ENCODE measurements at places on chromosomes 1 and 21.

- DNase-seq, result no peak
Measured at GRCh38 chr1:89832496-89833127, 11.8 kb downstream of the LRRC8D start.

GRCh38 chr1:231774719-231775335 is 148.2 kb downstream of the DISC1 start:
- DNase-seq, result no peak

- no peak for DNase-seq
Measured at GRCh38 chr1:233865902-233866301, 38.6 kb upstream of the SLC35F3 start.

DNA sequence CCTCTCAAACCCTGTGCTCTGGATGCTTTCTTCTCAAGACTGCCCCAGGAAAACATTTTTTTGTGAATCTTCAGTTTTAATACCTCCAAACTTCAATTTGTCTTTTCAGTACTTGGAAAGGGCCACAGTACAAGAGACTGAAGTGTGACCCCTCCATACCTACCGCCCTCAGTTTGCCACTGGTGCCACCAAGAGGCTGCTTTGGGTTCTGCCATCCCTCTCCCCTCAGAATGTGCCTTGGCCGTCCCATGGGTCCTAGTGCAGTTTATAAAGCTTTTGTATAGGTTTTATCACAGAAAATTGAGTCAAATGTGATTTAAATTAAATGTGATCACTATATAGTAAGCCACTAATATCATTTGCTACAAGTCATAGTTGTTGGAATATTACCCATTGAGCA is 60.8 kb upstream of the PGD start:
- DNase-seq, result peak; percentile 49

DNA sequence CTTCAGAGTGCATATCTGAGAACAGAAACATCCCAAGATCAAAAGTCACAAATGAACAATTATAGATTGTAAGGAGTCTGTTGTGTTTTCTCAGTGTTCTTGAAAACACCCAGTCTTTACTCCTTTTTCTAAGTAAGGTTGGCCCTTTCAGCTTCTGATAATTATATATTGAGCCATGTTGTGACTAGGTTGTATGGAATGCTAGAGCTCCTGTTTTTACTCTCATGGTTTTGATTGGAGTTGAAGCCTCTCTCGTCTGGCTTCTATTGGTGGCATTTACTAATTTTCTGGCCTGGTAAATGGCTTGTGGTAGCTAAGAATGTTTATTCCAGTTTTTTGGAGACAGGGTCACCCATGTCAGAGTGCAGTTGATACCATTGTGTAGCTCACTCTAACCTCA is 84.7 kb downstream of the NDUFS5 start:
- no peak for DNase-seq

- DNase-seq, result no peak
Measured at GRCh38 chr1:218851586-218851985, 322.1 kb upstream of the LYPLAL1 start.

DNA sequence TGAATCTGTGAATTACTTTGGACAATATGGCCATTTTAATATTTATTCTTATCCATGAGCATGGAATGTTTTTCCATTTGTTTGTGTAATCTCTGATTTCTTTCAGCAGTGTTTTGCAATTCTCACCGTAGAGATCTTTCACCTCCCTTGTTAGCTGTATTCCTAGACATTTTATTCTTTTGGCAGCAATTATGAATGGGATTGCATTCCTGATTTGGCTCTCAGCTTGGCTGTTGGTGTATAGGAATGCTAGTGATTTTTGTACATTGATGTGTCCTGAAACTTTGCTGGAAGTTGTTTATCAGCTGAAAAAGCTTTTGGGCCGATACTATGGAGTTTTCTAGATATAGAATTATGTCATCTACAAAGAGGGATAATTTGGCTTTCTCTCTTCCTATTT is 44.2 kb upstream of the NEGR1 start:
- DNase-seq, result no peak

DNA sequence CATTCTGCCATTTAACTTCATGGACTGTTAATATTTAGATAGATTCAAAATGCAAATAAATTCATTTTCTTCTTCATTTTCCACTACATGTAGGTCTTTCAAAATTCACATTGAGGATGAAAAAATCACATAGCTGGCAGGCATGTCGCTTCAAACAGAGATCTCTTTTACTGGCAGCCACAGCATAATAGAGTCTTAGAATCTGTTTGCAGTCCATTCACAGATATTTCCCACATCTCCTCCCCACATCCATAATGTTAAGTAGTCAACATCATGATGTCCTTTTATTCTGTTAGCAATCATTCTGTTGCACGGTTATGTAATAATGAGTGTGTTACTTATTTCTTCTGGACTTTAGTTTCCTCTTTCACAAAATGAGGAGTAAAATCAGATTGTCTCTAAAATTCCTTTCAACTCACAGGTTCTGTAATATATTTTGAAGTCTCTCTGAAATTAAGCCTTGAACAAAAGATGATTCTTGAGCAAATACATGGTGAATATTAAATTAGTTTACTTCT is 257.5 kb upstream of the SNX7 start:
- DNase-seq, result no peak

- DNase-seq, result no peak
Measured at GRCh38 chr1:217895841-217896240, 264.7 kb downstream of the SPATA17 start.

DNA sequence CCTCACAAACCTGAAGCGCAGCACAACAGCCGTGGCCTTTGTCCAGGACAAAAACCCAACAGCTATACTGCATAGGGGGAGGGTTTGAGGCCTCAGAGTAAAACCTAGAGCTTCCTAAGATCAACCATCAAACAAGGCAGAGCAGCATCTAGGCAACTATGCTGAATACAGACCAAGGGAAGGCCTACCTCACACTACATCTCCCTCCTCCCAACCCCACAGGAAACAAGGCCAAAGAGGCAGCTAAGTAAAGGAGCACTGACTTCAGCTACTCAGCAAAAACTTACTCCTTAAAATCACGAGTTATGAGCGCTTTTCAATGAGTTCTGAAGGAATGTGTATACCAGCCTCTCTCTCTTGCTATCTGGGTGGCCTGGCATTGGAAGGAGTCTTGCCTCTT is 12.4 kb downstream of the XKR8 start:
- DNase-seq, result no peak

GRCh38 chr1:230281556-230281955 is 144.6 kb downstream of the PGBD5 start:
- peak; percentile 16 for DNase-seq

- DNase-seq, result no peak
Measured at GRCh38 chr1:107727866-107728265, 237.1 kb downstream of the VAV3 start.

GRCh38 chr1:1376551-1377226 is 1.7 kb upstream of the AURKAIP1 start:
- DNase-seq, result no peak

DNA sequence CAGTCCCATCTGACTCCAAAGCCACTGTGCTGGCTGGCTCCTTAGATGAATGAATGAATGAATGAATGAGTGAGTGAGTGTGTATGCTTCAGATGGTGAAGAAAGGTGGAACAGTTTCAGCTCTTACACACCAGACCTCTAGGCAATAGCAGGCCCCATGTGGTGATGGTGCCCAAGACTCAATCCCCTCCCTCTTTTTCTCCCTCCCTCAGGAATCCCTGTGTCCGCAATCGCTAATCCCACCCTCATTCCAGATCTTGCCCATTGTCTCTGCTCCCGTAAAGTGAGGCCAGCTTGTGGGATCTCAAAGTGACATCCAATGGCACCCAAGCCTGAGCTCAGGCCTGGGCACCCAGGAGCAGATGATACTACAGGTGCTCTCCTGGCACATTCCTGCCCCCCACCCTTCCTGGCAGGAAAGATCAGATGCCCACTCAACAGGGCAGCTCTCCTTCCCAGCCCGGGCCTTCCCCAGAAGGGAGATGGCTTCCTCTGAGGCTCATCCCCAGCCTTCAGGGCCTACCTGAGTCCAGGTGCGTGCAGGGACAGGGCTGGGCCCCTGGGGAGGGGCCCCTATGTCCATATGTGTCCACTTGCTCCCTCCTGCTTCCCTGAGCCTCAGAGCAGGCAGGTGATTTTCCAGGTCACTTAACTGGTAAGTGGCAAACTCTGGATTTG is 106.4 kb downstream of the HMGB4 start:
- no peak for DNase-seq

GRCh38 chr1:167991546-167991945 is 54.7 kb upstream of the MPC2 start:
- no peak for DNase-seq

DNA sequence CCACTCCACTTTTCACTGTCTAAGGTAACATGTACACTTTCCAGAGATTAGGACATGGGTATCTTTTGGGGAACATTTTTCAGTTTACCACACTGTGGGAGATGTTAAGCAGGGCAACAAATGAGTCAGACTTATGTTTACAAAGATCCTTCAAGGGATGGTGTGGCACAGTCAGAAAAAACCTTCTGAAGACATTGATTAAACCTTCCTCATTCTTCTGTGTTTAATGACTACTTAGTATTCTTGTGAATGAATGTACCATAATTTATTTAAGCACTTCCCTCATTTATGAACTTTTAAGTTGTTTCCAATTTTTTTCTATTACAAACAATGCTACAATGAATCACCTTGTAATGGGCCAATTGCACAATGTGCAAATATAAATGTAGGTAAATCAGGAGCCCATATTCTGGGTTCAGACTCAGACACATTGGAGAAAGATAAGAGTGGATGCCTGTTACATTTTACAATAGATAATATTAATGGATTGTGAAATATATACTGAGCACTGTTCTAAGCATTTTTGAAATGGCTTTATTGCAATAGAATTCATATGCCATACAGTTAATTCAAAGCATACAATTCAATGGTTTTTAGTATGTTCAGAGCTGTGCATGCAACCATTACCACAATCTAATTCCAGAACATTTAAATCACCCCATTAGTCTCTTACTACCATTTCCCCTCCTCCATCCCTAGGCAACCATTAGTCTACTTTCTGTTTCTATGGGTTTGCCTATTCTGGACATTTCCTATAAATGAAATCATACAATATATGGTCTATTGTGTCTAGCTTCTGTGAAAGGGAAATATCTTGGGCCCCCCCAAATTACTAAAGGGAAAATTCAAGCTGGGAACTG is 1.9 kb upstream of the SFT2D2 start:
- no peak for DNase-seq

- DNase-seq, result no peak
Measured at GRCh38 chr21:41091616-41092015, 76.3 kb upstream of the BACE2 start.

Measured in activated T-cell treated with anti-CD3 and anti-CD28 coated beads, Interleukin-2, amount 50 U/mL, for 48 hours (primary cell).